NCI-H446 (cell line): ENCODE measurements at places on chromosomes 5 and 9.

DNA sequence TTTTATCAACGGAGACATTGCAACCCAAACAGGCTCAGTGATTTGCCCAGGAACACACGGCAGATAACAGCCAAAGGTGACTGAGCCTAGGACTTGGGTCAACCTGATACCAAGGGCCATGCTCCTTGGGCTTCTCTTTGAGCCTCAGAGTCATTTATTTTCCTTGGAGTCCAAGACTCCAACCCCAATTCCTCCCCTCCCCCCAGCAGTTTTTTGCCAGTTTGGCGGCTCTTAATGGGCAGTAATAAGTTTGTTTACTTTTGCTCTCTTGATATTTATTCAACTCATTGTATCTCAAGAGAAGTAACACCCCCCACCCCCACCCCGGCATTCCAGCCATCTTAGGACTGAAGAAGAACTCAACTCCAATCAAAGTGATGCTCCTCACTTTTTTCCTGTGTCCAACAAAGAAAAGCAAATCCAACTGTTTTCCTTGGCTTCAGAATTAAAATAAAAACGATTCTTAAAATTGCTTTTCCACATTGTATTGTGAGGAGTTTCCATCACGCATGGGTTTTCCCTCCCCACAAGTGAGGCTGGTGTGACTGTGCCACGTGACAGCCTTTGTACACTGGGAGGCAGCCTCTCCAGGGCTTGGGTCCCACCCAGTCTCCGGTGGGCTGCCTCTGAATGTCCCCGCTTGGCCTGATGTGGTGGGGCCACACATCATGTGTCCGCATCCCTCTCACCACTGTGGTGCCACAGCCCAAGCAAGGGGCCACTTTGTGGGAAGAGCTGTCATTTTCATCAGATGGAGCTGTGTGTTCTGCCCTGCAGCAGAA is 9.1 kb downstream of the ANGPTL2 start:
- DNase-seq = no peak

DNA sequence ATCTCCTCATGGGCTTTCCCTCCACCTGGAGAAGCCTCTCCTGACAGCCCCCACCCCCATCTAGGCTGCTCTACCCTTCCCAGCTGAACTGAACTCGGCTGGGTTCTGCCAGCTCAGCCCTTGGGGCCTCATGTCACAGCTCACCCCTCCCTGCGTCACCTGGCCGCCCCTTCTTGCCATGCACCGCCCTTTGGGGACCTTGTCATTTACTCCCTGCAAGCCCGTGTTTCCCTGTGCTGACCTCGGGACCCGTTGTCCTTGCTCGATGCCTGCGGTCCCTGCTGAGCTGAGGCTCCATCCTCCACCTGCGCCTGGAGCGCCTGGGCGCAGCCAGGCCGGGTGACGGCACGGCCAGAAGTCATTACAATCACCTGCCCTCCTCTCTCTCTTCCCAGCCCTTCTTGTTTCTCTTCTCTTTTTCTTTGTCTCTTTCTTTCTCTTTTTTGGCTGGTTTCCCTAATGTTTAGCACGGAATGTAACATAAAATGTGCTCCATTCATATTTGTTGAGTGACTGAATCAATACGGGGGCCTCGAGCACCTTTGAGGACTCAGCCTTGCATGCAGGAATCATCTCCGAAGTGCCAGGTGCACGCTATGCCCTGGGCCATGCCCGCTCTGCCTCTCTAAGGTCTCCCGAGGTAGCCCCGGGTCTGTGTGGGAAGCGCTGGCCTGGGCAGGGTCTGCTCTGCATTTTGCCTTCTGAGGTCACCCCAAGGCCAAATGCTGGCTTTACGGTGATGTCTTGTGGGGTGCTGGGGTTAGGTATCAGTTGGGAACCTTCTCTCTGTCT is 48.1 kb upstream of the COL5A1 start:
- no peak for DNase-seq

DNA sequence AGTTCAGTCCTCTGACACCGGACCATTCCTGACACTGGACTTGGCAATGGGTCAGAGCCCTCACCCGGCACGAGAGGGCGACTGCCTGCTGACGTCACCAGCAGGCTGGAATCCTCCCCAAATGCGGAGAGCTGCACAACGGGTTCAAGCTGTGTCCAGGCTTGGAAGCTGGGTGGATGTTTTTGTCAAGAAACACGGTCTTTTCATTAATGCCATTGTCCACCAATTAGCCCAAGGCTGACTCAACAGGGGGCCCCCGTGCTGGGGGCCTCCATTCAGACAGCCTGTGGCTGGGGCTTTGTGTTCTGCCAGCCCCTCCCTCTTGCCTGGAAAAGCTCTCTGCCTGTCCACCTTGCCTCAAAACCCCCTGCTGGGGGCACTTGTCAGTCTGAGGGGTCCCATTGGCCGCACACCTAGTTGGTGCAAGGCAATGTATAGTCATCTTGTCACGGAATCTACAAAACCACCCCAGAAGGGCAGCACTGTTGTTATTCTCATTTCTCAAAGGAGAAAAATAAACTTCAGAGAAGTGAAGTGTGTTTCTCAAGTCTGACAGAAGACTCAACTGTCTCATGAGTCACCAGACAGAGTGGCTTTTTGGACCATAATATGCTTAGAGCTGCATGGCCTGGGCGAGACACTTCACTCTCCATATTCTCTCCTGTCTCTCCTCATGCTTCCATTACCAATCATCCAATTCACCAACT is 24.6 kb downstream of the NDUFA8 start:
- DNase-seq = no peak

DNA sequence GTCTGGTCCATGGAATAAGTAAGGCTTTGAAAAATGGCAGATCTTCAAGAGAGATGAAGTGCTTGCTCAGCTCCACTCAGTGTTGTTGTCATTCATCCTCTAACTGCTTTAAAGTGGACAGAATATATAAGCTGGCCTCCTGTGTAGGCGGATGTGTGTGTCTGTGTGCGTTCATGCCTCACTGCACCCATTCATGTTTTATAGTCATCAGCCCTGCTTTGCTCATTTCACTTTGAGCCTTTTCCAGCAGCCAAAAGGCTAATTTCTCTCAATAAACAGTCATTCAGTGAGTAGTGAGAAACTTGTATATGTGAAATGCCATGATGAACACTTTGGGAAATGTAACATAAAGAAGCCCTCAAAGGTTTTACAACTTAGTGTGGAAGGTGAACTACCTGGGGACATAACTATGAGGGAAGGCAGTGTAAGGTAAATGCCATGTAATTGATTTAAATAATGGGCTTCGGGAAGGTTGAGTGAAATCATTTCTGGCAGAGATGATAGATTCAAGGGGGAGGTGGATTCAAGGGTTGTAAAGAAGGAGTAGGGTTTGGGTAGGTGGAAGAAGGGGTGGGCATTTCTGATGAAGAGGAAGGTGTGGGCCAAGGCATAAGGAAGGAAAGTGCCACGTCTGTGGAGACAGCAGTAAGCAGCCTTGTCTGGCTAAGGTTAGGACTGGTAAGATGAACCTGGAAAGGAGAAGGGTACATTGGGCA is 15.7 kb downstream of the TTC23L start:
- DNase-seq = peak; percentile 64

GRCh38 chr5:59922220-59922619 is 28.7 kb upstream of the PDE4D start:
- DNase-seq = no peak

GRCh38 chr9:97405551-97405950 is 6.3 kb upstream of the TDRD7 start:
- no peak for DNase-seq

- no peak for DNase-seq
Measured at GRCh38 chr5:61167382-61167781, 5.1 kb upstream of the SMIM15 start.

DNA sequence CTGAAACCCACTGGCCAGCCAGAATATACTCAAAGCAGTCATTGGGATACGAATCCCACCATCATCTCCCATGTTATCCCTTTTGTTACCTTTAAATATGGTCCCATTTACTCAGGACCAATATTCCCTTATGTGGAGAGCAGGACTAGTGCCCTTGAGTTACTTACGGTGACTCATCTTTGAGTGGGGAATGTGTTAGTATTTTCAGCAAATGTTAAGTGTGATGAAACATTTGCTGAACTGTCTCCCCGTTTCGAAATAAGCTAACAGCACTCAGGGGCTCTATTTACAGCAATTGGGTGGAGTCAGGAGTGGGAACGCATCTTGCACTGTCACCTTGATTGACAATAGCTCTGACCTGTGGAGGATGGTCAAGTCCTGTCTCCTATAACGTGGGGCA is 67.4 kb downstream of the CTSL start:
- DNase-seq = no peak

DNA sequence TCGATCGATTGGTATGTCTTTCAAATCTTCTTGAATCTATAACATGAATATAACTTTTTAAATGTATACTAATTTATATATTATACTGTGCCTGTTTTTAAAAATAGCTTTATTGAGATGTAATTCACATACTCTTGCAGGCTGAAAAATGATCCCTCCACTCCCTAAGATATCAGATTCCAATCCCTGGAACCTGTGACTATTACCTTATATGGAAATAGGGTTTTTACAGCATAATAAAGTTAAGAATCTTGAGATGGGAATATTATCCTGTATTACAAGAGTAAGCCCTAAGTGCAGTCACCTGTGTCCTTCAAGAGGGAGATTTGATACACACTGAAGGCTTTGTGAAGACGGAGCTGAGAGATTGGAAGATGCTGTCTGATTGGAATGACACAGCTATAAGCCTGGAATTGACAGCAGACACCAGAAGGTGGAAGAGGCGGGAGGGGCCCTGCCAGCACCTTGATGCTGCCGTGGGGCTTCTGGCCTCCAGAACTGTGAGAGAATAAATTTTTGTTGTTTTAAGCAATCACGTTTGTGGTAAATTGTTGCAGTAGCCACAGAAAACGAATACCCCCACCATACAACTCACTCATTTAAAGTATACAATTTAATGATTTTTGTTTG is 161.3 kb downstream of the RMI1 start:
- no peak for DNase-seq

GRCh38 chr5:54519509-54519876 is 1.9 kb downstream of the SNX18 start:
- no peak for DNase-seq

DNA sequence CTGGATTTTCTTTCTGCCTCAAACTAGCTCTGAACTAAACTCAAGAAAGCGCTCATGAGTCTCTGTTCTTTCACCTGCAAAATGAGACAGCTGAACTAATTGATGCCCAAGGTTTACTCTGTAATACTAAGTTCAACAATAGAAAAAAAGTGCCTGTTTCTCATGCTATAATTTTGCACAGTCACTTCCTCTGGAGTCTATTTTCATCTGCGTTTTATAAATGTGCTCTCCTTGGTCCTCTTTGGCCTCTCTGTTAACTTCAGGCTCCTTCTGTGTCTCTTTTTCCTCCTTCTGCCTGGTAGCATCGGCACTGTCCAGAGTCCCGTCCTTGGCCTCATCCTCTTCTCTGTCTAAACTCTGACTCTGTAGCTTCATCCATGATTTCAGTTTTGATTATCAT is 311.9 kb upstream of the TLE4 start:
- no peak for DNase-seq

GRCh38 chr5:119079318-119079921 is 8.5 kb downstream of the DMXL1 start:
- no peak for DNase-seq

- DNase-seq = peak; percentile 63
Measured at GRCh38 chr5:154141745-154142221, 48.8 kb upstream of the GALNT10 start.

DNA sequence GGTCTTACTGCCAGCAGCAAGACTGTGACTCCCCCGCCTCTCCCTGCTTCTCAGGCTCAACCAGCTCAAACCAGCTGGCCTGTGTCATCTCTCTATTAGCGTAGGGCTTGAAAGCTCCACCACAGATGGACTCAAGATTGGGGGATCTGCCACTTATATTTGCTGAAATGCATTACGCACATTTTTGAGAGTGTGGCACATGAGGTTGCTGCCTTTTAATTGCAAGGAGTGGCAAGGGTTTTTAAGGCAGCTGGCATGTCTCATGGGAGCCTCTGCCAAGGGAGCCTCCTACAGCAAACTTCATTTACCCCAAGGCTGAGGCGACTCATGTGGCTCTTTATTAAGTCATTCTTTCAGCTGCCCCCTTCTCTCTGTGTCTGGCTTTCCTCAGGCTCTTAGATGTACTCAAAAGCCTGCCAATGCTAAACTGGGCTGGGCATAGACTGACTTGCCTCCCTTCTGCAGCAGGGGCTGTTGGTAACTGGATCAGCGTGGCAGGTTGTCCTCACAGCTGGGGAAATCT is 219.3 kb downstream of the SMARCA2 start:
- DNase-seq = peak; percentile 87

GRCh38 chr9:98317134-98317857 is 61.8 kb upstream of the TBC1D2 start:
- no peak for DNase-seq

DNA sequence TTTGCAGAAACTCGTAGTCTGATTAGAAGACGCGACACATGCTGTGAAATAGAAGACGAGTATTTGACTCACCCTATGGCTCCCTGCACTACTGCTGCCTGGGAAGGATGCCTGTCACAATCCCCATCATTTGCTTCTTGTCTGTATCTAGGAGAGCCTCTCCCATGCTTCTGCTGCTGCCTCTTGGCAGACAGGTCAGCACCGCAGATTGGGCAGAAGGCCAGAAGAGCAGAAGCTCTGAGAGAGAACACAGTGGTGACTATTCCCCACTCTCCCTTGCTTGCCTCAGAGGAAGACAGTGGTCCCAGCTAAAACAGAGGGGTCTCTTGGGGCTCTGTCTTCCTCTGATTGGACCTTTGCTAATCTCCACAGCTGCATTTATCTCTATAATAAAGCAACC is 84.0 kb upstream of the SMIM32 start:
- DNase-seq = no peak

- DNase-seq = no peak
Measured at GRCh38 chr5:60673334-60673733, 26.6 kb downstream of the DEPDC1B start.

- DNase-seq = no peak
Measured at GRCh38 chr5:79512049-79512448, 1.9 kb downstream of the HOMER1 start.

GRCh38 chr9:100774962-100775361 is 197.1 kb downstream of the CAVIN4 start:
- no peak for DNase-seq

DNA sequence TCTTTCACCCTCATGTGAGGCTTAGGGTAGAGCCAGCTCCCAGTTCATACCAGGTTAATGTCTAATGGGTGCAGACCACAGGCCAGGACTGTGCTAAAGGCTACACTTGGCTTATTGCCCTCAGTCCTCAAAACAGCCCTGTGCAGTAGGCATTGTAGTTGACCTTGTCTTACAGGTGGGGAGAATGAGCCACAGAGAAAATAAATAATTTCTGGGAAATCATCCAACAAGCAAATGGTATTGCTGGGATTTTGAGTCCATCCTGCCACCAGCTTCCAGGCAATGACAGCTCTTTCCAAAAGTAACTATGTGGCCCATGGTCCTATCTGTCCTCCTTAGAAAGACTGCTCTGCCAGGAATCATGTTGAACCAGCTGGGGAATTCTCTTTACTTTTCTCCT is 450.0 kb downstream of the GADD45G start:
- no peak for DNase-seq
